ENCODE measurements at places on chromosomes 11 and 22. TPM values are rescaled to one million over a fixed set of nuclear protein-coding genes. Genes with fewer than 3 reads are reported as not detected.

UBXN1 gene
- polyA plus RNA-seq, result 143 TPM

NAALAD2 gene
- polyA plus RNA-seq, result 4.2 TPM

MS4A6E gene
- not detected for polyA plus RNA-seq

SLC22A12 gene
- not detected for polyA plus RNA-seq

- DNase-seq, result no peak
Observed at GRCh38 chr11:121482231-121483129, 29.7 kb upstream of the SORL1-AS1 start.

GRCh38 chr11:63462137-63462536, 28.8 kb downstream of the PLAAT5 start:
- DNase-seq, result no peak

DNA sequence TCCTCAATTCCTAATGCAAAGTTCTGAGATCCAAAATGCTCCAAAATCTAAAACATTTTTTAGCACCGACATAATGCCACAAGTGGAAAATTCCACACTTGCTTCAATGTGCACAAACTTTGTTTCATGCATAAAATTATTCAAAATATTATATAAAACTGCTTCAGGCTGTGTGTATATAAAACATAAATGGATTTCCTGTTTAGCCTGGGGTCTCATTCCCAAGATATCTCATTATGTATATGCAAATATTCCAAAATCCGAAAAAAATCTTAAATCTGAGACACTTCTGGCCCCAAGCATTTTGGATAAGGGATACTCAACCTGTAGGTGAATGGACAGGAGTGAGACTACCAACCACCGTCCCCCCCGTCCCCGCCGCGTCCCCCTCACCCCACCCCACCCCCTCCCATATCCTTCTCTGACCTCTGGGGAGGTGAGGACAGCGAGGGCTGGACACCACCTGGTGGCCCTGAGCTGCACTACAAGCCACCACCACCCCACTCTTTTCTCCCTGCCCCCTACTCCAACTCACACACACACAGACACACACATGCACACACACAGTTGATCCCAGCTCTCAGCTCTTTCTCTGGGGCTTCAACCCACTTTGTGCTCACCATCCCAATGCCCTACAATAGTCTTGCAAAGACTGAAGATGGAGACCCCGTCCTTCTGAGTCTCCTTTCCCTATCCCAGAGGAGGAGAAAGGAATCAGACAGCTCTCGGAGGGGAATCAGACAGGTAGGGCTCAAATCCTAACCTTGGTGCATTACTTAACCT, 101.0 kb downstream of the PDE2A start:
- DNase-seq, result no peak

- DNase-seq, result no peak
Observed at GRCh38 chr11:111581341-111581740, 20.9 kb upstream of the SIK2 start.

DNA sequence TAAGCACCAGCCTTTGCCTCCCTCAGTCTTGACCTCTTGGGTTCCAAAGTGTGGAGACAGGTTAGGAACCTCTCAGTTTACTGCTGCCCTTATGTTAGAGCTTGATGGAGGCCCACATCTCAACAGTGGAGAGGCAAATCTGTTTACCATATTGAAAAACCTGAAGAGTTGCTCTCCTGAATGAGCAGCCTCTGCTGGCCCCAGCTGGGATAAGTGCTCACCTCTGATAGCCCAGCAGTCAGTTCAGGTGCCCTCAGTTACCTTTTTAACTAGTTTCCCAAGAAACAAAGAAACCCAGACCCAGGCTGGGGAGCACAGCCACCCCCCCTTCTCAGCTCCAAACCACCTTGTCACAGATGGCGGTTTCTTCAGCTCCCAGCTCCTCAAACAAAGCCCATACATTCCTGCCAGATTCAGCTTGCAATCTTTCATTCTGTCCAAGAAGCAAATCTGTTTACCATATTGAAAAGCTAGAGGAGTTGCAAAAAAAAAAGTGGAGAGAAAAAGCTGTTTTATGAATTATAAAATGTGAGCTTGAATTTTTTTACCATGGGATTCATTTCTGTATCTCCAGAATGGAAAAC, 57.2 kb downstream of the PPFIBP2 start:
- no peak for DNase-seq

GRCh38 chr11:17915500-17916143, 97.2 kb downstream of the SERGEF start:
- no peak for DNase-seq

DNA sequence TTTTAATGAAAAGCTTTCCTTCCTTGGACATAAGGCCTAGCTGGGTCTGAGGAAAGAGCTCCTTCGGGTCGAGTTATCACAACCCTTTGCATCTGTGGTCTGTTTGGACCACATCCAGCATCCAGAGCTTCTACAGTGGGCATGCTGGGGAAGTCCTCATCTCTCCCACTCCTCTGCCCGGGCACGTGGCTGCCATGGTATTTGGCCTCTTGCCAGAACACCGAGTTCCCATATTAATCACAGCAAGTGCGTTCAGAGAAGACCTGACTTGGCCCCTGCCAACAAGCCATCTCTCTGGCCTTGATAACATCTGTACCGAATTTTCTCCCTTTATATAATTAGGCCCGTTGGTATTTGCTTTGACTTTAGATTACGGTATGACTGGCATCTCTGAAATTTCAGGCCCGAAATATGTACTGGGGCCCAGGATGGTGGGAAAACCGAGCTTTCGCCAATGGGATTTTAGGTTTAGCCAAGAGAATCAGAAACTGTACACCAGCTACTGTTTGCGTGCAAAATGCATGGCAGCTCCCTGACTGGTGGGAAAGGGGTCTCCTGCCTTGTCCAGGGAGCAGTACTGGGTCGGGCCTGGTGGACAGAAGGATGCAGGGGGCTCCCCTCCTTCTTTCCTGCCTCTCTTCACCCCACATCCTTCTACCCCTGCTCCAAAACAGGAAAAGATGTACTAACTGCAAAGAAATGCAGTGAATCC, 90.0 kb downstream of the MICAL2 start:
- DNase-seq, result no peak

DNA sequence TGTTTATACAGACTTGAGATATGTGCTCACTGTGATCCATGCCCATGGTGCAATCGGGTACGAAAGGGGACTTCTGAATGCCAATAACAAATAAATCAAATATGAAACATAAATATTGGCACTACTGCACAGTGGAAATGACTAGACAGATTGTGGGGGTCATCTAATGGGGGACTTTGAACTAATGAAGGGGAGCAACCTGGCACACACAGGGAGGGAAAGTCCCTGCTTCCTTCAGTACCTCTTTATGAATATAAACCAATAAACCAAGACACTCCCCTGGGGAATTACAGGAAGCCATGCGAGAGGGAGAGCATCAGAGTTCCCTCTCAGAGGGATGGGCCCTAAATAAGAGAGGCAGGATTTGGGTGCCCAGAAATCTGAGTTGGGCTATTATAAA, 21.1 kb downstream of the MIF start:
- DNase-seq, result no peak

DNA sequence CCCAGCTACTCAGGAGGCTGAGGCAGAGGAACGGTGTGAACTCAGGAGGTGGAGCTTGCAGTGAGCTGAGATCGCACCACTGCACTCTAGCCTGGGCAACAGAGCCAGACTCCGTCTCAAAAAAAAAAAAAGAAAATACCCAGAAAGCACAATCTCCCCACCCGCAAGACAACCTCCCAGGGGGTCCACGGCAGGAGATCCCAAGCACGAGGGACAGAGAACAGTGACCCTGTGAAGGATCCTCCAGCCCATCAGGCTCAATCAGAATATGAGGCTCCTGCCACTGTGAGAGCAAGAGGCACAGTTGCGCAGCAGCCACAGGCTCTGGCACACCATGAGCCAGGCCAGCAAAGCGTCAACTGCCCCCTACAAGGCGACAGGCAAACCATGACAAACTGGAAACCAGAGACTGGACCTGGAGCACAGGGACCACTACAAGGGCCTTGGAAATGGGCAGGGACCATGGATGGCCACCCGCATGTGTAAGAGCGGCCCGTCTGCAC, 164.8 kb upstream of the GRK3 start:
- DNase-seq, result no peak

DNA sequence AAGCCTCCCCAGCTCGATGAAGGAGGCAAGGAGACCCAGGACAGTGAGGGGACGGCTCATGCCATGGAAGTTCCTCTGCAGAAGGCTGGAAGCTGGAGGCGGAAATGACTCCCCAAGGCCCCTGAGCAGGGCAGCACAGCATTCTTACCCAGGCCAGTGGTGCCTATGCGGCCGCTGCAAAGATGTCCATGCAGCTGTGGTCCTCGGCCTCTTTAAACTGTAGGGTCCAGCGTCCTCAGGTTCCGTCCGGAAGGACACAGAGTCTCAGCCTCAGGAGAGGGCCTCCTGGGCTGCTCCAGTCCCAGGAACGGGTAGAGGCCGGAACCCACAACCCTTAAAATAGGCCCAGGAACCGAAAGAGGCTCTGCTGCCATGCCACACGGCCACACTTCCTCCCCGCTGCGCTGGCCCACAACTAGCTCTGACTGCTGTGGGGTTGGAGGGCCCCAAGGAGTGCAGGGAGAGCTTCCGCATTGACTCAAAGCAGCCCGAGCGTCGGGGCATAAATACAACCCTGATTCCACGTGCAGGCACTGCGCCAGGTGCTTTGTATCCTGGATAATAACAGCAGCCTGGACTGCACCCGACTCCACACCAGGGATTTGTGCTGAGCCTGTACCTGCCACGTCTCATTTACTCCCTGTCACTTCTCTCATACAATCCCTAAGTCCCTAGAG, 5.5 kb downstream of the KIAA0930 start:
- DNase-seq, result no peak

Measured in hindlimb muscle (tissue), 1 donor.